ENCODE measurements at places on chromosomes 6 and 20.

DNA sequence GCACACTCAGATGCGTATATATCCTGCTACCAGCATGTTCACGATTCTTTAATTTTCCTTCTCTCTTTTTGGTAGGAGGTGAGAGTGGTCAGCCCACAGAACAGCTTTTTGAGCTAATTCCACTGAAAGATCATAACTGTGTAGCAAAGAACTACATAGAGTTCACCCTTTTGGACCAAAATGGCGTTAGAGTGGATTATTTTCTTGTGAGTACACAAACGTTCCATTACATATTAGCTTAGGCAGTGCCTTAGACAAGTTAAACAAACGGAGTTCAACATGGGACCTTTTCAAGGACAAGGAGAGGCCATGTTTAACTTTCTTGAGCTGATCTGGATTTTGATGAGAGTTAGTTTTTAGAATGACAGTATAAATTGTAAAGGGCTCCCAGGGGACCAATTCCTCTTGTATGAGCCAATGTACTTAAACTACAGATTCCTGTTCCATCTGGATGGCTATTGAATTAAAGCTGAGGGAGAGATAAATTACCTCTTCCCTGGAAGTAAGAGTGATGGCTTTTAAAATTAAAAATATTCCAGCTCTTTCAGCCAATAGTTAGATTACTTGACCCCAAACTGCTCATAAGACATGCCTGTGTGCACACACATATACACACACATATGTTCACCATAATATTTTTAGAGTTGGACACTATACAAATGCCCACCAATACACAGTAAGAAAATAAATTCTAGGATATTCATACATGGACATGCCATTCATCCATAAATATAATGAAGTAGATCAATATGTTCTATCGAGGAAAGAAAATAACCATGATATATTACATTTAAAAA lies 25.6 kb upstream of the ARMH2 start:
- no peak for DNase-seq

DNA sequence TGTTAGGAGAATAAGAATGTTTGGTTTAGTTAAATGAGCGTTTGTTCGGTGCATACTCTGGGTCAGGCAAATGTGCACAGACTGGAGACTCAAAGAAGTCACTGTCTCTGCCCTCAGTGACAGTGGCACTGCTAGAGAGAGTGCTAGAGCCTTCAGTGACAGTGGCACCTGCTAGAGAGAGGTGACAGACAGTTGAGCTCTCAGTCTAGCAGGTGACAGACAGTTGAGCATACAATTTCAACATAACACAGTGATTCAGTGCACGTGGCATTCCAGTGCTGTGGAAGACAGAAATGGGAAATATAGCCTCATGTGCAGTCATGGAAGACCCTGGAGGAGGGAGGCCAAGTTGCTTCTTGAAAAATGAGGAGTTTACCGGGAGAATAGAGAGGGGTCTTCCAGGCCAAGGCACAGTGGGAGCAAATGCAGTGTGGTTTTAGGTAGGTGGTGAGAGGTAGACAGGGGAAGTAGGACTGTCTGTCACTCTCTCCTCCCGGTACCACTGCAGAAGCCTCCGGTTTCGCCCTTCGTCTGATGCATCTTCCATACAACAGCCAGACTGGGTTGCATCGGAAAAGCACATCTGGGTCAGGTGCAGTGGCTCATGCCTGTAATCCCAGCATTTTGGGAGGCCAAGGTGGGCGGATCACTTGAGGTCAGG lies 107.9 kb upstream of the CLDN20 start:
- no peak for DNase-seq

DNA sequence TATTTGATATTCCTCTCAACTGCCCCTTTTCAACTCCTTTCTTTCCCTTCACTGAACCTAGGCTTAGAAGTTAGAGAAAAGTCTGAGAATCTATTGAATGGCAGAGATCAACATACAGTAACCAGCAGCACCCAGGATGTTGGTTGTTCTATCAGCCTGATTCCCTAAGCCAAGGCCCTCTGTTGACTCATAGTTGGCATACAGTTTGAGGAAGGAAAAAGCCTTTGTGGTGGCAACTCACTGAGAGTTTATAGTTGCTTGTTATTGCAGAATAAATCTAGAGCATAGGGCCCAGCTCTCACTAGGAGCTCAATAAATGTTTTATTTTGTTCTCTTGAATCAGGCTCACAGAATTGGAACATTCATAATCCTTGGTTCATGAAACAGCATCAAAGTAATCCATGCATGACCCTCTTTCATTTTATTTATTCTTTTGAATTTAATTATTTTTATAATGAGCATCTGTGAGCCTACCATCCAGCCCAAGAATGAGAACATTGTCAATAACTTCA lies 119.1 kb upstream of the ADGRF1 start:
- DNase-seq, result no peak

DNA sequence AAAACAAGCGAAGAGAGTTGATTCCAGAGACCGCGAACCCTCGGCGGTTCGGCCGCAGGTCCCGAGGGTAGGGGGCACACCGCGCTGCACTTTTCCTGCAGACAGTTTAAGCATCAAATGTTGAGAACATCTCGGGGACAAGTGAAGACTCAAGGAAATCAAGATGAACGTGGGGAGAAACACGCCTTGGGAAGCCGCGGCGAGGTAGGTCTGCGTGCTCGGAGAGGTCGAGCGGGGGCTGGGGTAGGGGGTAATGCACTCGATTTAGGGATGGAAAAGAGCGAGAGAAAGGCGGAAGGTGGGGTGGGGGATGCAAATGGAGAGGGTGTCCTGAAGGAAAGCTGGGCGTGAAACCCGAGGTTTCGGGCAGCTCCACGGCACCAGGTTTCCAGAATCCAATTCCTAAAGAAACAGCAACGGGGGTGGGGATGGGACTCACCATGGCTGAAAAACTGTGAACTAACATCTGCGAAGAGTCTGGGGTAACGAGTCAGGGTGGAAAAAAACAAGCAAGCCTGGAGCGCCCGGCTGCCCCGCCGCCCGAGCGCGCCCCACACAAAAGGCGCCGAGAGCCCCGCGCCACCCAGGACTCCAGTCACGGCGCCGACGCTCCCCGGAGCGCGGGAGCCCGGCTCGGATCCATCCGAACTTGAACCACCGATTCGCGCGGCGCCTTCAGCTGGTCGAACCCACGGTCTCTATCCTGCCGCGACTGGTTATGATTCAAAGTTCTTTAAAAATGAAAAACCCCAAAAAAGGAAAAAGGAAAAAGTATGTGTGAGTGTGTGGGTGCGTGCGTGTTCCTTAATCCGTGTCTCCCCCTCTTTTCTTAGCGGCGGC lies 3.5 kb downstream of the TFAP2A start:
- DNase-seq, result no peak

GRCh38 chr6:55617272-55617671 lies 38.3 kb upstream of the HMGCLL1 start:
- no peak for DNase-seq

- no peak for DNase-seq
These were observed 152.4 kb downstream of the KIF6 start for GRCh38 chr6:39572661-39573340.

GRCh38 chr6:2839982-2840748 lies 1.5 kb downstream of the SERPINB1 start:
- no peak for DNase-seq

GRCh38 chr20:48626226-48626937 lies 201.4 kb downstream of the PREX1 start:
- peak; percentile 76 for DNase-seq

DNA sequence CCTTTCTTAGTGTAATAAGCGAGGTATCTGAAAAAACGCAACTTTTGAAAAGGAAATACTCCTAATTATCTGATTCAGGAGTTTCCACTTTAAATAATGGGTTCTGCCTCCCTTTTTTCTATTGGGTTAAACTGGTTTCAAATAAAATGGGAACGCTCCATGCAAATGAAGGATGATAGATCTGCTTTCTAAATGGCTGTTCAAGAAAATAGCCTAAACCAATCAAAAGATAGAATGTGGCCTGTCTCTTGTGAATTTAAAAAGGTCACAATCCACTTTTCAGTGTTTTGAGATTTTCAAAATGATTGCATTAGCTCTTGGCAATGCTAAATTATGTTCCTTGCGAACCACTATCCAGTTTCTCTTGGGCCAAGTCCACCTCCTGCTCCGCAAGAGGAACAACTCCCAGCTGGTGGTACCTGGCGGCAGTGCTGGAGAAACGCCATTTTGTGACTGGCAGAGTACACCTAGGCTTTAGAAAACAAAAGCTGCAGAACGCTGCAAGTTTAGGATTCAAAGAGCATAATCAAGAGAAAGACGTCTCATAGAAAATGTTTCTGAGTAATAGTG lies 56.7 kb downstream of the TRIM38 start:
- DNase-seq, result no peak

DNA sequence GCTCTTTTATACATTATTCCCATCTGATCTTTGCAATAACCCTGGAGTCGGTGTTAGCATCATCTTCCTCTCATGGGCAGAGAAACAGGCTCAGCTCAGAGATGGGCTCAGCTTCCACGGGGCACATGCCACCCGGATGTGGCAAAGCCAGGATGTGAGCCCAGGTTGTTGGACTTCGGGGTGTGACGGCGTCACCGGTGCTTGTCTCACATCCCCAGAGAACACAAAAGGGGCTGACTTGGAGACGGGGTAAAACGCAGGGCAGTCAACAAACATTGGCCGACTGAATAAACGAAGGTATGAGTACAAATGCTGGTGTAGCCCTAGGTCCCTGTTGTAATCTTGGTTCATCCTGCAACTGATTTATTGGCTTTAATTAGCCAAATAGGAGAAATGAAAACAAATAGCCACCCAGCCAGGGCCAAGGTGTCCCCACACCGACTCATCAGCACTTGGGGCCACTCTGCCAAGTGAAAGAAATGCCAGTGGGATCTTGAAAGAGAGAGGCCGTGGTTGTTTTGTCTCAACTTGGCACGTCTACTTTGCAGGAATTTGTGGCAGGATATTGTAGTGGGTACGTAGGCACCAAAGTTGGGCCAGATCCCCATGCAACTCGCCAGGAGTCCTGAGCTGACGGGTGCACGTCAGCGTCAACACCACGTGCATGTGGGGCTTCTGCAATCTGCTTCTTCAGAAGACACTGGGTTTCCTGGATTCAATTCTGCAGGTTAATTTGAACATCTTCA lies 42.8 kb downstream of the APCDD1L start:
- DNase-seq, result peak; percentile 76

GRCh38 chr20:1568163-1568490 lies 10.6 kb upstream of the SIRPD start:
- DNase-seq, result no peak

DNA sequence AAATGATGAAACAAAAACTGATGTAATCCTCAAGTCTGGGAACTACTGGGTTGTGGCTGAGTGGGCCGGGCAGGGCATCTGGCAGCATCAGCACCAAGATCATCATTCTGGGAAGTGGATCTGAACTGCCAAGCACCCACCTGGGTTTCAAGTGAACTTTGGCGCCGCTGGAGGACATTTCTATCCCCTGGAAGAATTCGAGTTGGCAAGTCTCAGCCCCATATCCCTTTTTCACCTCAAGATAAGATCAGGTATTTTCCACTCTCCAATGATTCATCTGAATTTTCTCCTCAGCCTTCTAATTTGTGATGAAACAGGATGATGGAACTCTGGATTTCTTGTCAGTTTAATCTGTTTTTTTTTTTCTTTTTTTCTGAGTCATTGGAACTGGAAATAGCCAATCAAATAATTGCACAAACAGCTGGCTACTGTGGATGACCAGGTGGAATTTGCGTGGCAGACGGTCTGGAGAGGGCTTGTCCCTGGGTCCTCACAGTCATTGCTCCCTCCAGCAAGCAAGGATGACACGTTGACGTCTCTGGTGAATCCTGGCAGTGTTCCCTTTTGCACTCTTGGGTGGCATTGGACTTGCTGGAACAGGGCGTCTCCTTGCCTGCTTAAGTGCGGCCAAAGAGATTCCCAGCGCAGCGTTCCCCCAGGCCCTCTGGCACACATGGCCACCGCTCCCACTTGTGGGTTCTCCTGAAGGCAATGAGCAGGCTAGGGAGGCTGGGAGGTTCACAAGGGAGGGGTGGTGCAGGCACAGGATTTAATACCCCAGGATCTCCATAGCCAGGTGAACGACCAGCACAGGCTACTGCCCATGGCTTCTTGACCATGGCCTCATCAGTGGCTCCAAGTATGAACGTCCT lies 80.4 kb downstream of the DHX35 start:
- DNase-seq, result peak; percentile 78

GRCh38 chr6:88535306-88535705 lies 369.2 kb upstream of the CNR1 start:
- DNase-seq, result no peak

GRCh38 chr6:152143359-152143758 lies 335.9 kb downstream of the ESR1 start:
- DNase-seq, result no peak

- DNase-seq, result peak; percentile 72
These were observed 53.2 kb downstream of the CEBPB start for GRCh38 chr20:50243610-50244351.

- no peak for DNase-seq
These were observed 9.5 kb upstream of the VEGFA start for GRCh38 chr6:43760210-43761168.

GRCh38 chr6:10976571-10976970 lies 67.5 kb downstream of the ELOVL2 start:
- no peak for DNase-seq

- DNase-seq, result no peak
These were observed 5.5 kb downstream of the EDN1 start for GRCh38 chr6:12295558-12296254.

Data from RWPE2 (cell line).